AG04450 (cell line): ENCODE measurements at places on chromosomes 6 and 20. TPM values are rescaled to one million over a fixed set of nuclear protein-coding genes. Genes with fewer than 3 reads are reported as not detected.
A peak's percentile ranks its signal among the peaks of the same experiment; 100 is the strongest.

COL19A1 gene
- 0.09 TPM in 1 of 2 replicates, not detected in the other for polyA plus RNA-seq

TRIM40 gene
- not detected in 2 replicates for polyA plus RNA-seq

ULBP3 gene
- polyA plus RNA-seq, result 13.1 and 16.0 TPM in 2 replicates

MANEA gene
- 10.5 and 17.3 TPM in 2 replicates for polyA plus RNA-seq

TUBB1 gene
- polyA plus RNA-seq, result not detected in 2 replicates

HLA-DQB2 gene
- not detected in 2 replicates for polyA plus RNA-seq

TGM2 gene
- 326 and 398 TPM in 2 replicates for polyA plus RNA-seq

SERPINB6 gene
- 107 and 120 TPM in 2 replicates for polyA plus RNA-seq

EHMT2 gene
- polyA plus RNA-seq, result 23.8 and 28.5 TPM in 2 replicates

MOXD1 gene
- polyA plus RNA-seq, result 55.9 and 67.5 TPM in 2 replicates

ZNF165 gene
- polyA plus RNA-seq, result 0.14 and 0.15 TPM in 2 replicates

GOPC gene
- polyA plus RNA-seq, result 25.0 and 37.8 TPM in 2 replicates

HCK gene
- not detected in 2 replicates for polyA plus RNA-seq

DNA sequence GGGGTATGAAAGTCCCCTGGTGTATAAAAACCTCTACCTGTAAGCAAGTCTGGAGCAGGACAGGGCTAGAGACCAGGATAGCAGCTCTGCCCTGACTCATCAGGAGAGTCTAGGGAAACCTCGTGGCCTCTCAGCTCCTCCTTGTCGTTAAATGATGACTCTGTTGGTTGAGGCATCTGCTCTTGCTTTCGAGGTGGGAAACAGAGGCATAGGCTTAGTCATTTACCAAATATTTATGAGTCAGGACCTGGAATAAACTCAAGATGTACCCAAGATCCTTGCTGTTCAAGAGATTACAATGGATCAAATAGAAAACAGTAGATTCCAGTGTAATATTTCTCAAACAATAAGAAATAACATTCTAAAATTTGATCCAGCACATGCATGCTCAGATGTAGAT, 5.5 kb downstream of the MANBAL start:
- DNase-seq, result peak; percentile 87

GRCh38 chr6:105014954-105015353, 58.0 kb downstream of the LIN28B start:
- DNase-seq, result no peak

DNA sequence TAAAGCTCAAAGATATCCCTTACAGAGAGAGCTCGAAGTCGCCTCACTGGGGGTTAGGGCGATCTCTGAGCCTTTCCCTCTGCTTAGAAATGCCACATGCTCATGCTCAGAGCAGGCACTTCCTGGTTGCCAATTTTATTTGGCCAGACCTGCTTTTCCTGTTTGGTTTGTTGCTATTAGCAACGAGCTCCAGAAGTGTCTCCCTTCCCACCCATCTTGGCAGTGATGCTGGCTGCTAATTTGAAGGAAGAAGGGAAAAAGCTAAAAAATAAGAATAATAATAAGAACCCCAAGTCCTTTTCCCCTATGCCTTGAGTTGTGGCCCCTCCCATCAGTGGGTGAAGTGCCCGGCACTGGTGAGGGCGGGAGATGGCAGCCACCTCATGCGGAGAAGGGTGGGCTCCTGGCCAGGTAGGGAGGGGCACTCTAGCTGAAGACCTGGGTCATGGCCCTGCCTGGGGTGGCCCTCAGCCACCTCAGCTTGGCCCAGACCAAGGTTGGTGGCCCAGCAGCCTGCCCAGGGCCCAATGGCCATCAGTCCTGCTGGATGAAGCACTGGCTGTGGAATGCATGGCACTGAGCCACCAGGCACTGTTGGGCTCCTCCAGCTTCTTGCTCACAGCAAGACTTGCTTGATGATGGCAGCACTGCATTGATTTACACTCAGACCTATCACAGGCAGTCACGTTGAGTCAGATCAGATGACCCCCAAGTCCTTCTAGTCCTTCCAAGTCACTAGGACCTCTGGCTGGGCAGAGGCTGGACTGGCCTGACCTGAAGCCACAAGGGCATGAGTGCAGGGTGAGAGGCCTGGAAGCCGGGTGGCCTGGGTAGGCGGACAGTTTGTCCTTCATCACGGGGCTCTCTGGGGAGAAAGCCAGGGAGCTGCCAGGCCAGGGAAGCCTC, 79.0 kb downstream of the SYNJ2 start:
- peak; percentile 59 for DNase-seq

- DNase-seq, result no peak
Measured at GRCh38 chr20:24432046-24432442, 37.4 kb upstream of the SYNDIG1 start.

- DNase-seq, result no peak
Measured at GRCh38 chr20:24439737-24440387, 29.6 kb upstream of the SYNDIG1 start.

DNA sequence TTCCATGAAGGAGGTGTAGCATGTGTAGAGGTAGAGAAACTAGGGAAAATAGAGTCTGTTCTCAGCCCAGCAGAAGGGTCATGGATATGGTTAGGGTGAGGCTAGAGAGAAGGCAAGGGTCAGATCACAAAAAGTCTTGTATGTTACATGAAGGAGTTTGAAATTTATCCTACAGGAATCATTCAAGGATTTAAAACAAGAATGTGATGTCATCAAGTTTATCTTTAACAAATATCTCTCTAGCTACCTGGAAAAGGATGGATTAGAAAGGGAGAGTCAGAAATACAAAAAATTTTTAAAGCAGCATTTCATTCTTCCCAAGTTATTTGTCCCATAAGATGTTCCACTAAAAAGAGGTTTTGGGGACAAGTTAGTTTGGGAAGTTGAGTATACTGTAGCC, 4.4 kb upstream of the CHD6 start:
- DNase-seq, result no peak

GRCh38 chr6:80329496-80329895, 223.0 kb downstream of the BCKDHB start:
- no peak for DNase-seq

- DNase-seq, result no peak
Measured at GRCh38 chr6:29230666-29231065, 60.0 kb downstream of the OR2J2 start.

DNA sequence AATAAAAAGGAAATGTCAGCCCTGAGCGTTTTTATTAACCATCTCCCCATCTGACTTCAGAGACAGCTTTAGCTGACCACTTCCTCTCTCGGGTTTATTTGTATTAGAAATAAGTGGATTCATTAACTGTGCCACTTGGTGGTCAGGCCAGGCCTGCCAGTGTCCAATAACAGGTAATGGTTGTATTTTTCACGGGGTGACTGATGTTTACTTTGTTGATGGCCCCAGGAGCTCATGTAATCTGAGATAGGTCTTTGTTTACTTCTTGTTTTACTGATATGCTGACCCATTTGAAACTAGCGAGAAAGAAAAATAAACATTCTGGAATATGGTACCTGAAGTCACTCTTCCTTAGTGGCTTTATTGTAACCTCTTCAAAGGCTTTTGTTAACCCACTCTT, 504.3 kb upstream of the SLC35B3 start:
- no peak for DNase-seq
